ENCODE measurements at places on chromosomes 2 and 18.

DNA sequence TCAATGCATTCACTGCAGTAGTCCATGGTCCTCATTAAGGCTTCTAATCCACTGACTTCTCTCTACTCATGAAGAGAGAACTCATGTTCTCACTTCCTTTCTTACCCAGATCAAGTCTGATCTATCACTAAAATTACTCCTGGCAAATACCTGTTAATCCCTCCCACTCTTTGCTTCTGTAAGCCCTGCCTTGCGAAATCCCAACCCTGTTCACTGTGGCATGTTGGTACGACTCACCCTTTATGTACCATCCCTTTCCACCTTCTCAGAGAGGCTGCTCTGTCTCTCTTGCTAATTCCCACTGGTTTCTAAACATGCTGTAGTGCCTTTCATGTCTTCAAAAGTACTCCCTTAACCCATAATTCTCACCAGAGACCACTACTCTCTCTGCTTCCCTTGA, 272.2 kb upstream of the ACVR2A start:
- no peak for DNase-seq

DNA sequence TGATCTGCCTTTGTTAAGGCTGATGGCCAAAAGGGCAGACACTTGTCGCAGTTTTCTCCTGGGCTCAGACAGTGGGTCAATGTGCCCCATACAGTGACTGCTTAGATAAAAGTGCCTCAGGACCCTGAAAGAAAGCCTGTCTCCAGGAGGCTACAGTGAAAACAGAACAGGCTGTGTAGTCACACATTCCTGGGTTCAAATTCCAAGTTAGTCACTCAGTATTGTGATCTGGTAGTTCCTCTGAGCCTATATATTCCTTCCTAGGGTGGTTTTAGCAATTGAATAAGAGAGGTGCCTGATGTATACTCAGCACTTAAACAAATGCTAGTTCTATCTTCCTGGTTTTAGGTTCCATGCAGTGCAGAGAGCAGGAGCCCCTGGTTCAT, 54.4 kb downstream of the RPL37A start:
- DNase-seq, result no peak

DNA sequence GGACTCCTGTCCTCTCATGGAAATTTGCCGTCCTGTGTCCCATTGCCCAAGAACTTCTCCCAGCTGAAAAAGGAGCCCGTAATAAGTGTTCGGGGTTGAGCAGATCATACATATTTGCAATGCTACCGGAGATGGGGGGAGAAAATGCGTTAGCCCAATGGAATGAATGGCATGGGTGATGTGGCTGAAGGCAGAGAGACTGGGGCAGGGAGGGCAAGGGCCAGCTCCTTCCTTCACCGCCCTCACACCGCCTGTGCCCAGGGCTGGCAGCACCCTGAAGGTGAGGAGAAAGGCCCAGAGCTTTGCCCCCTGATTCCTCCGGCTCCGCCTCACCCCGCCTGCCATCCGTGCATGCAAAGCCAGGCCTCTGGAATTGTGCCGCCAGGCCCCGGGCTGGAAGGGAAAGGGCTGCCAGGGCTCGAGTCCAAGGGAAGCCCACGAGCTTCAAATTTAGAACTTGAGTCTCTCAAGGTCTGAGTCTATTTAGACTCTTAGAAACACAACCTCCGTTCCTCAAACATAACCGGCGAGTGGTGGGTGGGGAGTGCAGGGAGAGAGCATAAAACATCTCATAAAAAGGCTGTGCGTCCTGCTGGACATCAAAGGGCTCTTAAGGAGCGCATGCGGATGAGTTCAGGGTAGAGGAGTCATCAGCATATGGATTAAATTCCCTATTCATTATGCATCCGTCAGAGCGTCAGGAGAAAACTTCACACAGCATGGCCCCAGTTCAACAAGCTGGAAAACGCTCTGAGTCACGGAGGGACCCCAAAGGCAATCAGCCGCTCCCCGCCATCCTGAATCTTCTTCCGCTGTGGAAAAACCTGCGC, 121.7 kb upstream of the GLI2 start:
- no peak for DNase-seq

- DNase-seq, result no peak
Observed at GRCh38 chr2:81195017-81195773, 890.6 kb upstream of the LRRTM1 start.

GRCh38 chr2:67878743-67879142, 184.1 kb downstream of the C1D start:
- no peak for DNase-seq

DNA sequence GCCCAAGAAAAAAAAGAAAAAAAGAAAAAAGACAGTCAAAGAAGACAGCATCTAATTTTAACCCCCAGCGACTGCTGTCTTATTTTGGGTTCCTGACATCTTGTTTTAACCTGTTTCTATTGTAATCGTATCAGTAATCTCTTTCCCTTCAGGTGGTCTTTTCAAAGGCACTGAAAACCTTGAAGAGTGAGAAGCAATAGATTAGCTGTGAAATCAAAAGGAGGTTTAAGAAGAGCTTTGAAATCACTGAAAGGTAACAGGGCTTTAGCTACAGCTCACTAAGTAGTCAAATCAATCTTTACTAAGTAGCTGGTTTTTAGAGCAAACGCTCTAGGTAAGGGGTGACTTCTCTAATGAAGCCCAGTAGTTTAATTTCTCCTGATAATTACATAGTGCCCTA, 5.4 kb upstream of the TANC1 start:
- DNase-seq, result no peak

GRCh38 chr2:28445448-28446258, 50.2 kb upstream of the PLB1 start:
- no peak for DNase-seq
